Ascending aorta (tissue), 2 donors: ENCODE measurements at places on chromosomes 6 and 20.

- no peak for DNase-seq
Measured at GRCh38 chr20:41599699-41600104, 18.5 kb downstream of the CHD6 start.

- DNase-seq, result no peak
Measured at GRCh38 chr20:42496595-42496994, 693.1 kb downstream of the PTPRT start.

GRCh38 chr6:45728674-45729073 is 287.0 kb downstream of the CLIC5 start:
- no peak for DNase-seq

GRCh38 chr20:17457588-17458190 is 73.5 kb downstream of the BFSP1 start:
- DNase-seq, result no peak

DNA sequence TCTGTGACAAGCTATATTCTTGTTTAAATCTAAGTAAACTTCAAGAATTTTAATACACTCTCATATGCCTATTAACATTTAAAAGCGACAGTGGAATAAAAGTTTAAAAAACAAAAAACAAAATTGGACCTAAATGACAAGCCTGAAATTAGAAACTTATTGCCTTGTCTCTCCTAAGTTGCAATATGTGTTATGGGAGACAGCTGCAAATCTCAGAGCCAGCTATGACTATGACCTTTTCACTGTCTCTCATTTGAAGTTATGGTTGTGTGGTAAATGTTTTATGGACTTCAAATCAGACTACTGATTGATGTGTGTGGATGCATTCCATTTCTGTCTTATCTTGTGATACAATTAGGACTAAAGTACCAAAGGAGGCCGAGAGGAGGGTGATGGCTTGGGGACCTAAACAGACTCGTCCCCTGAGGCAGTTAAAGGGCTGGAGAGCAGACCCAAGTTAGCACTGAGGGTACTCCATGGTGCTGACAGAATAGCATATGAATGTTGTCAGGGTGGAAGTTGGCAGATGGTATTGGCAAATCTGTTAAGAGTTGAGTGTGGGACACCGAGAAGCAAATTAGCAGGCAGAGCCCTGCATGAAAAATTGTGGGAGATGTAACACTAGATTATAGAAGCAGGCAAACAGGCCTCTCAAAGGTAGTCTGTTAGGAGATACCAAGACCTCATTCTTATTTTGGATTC is 930.1 kb upstream of the MAN1A1 start:
- no peak for DNase-seq

GRCh38 chr6:48188158-48188557 is 77.2 kb upstream of the PTCHD4 start:
- no peak for DNase-seq

- no peak for DNase-seq
Measured at GRCh38 chr20:62710886-62711702, 2.5 kb downstream of the NTSR1 start.

DNA sequence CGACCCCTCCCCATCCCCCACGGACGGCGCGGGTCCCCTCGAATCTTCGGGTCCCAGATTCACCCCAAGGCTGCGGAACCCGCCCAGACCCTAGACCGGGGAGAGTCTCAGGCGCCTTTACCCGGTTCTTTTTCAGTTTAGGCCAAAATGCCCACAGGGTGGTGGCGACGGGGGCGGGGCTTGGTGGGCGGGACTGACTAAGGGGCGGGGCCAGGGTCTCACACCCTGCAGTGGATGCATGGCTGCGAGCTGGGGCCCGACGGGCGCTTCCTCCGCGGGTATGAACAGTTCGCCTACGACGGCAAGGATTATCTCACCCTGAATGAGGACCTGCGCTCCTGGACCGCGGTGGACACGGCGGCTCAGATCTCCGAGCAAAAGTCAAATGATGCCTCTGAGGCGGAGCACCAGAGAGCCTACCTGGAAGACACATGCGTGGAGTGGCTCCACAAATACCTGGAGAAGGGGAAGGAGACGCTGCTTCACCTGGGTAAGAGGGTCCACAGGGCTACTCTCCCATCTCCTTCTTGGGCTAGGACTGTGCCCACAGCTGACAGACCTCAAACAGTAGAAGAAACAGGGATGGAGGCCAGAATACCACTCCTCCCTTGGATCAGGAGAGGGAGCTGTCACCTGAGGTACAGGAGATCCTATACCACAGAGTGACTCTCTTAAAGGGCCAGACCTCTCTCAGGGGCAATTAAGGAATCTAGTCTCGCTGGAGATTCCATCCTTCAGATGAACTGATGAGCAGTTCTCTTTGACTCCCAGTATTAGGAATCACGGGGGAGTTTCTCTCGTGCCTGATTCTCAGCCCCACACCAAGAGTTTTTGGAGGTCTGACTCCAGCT is 942 bp downstream of the HLA-E start:
- DNase-seq, result no peak

DNA sequence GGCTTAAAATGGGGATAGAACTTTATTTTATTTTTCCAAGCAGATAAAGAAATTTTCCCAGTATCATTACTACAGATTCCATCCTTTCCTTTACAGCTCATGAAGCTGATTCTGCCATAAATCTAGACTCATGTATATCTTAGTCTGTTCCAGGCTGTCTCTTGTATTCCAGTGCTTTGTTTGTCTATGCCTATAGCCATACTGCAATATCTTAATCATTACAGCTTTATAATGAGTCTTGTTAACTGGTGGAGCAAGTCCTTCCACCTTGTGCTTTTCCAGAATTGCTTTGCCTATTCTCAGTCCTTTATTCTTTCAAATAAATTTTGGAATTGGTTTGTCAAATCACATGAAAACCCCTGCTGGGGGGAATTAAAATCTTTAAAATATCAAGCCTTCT is 99.2 kb downstream of the MAP3K5 start:
- DNase-seq, result no peak

- DNase-seq, result no peak
Measured at GRCh38 chr20:2698186-2698817, 5.7 kb downstream of the EBF4 start.

DNA sequence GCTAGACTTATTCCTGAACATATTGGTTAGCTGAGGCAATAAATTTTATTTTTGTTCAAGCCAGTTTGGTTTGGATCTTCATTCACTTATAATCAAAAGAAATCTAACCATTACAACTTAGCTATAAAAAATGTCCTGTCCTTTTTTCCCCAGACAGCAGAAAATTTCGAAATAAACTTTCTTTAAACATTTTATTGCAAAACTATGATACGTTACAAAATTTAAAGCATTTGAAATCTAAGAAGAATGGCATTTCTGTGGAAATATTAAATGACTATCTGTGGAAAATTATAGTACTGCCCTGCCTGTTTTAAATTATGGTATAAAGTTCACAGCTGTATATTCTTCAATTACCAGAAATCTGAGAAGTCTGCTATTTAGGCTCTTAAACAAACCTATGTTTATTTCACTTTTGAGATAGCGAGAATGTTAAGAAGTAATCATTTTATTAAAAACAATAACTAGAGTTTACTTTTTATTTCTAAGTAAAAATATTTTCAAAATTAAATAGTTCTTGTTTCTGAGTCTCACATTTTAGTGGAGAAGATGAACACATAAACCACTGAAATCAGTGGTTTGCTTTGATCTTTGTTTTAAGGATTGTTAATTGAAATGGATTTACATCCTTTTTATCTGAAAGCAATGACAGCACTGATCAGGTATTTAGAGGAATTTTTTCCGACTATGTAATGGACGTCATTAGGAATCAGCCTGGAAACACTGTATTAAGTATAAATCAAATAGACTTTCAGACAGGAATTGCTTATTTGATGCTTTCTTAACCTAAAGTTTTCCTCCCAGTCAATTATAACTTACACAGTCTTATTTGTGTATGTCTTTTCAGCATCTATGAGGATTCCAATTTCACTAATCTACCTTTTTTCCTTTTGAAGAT is 553.7 kb downstream of the COL12A1 start:
- DNase-seq, result no peak

- DNase-seq, result no peak
Measured at GRCh38 chr6:4909063-4909706, 94.7 kb downstream of the RPP40 start.

DNA sequence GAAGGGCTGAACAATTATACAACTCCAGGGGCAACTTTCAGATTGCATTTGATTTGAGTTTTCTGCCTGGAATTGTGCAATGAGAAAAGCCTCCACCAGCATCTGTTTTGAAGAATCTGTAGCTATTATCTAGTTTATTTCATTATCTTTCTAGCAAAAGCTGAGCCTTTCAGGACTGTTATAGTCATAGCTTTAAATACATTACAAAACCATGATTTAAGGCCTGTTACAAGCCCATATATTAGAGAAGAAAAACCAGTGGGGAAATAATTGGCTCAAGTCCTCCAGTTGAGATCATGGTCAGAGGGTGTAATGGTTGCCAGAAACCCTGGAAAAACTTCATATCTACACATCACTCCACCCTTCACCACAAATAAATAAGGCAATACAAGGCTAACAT is 676.2 kb downstream of the HDGFL1 start:
- no peak for DNase-seq

- no peak for DNase-seq
Measured at GRCh38 chr6:82270881-82271635, 23.5 kb upstream of the IBTK start.

DNA sequence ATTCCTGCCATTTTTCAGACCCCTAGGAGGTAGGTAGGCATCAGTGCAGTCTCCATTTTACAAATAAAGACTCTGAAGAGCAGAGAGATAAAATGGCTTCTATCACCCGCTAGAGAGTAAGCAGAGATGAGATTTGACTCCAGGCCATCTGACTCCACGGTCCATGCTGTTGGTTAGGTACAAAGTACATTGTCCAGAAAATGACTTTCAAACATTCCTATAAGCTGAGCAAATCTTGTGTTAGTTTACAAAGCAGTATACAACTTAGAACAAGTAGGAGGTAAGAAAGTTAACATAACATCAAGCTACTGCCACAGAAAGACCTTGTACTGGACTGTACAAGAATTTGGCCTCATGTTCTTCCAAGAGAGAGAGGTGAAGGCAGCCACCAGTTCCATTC is 14.9 kb downstream of the BTN1A1 start:
- no peak for DNase-seq

DNA sequence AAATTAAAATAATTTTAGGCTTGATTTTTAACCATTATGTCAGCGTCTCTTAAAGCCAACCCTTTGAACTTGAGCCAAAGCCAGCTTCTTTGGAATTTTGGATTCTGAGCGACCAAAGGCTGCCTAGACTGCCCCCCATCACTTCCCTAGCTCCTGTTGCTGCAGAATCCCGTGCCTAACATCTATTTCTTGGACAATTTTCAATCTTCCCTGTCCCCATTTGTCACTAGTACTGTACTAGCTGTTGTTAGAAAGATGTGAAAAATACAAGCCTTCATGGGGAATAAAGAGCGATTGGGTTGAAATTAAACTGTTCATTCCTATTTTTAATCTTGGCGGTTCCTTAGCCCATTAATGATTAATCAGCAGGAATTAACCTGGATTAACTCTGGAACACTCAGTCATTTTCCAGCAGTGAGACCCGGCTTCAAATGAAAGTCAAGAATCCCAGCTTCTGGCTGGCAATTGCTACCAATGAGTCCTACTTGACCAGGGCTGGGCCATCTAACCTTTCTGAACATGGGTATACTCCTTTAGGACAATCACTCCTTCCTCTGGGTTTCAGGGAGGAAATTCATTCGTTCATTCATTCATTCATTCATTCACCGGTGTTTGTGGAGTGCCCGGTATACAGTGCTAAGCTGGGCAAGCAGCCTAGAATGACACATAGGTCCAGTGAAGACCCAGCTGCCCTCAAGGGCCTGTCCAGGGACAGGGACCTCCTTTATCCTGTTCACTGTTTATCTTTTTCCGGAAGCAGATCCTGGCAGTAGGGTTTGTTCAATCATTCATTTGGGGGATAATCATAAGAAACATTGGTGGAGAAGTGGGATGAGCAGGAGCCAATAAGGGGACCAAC is 1.4 kb upstream of the RRBP1 start:
- peak; percentile 38 for DNase-seq

DNA sequence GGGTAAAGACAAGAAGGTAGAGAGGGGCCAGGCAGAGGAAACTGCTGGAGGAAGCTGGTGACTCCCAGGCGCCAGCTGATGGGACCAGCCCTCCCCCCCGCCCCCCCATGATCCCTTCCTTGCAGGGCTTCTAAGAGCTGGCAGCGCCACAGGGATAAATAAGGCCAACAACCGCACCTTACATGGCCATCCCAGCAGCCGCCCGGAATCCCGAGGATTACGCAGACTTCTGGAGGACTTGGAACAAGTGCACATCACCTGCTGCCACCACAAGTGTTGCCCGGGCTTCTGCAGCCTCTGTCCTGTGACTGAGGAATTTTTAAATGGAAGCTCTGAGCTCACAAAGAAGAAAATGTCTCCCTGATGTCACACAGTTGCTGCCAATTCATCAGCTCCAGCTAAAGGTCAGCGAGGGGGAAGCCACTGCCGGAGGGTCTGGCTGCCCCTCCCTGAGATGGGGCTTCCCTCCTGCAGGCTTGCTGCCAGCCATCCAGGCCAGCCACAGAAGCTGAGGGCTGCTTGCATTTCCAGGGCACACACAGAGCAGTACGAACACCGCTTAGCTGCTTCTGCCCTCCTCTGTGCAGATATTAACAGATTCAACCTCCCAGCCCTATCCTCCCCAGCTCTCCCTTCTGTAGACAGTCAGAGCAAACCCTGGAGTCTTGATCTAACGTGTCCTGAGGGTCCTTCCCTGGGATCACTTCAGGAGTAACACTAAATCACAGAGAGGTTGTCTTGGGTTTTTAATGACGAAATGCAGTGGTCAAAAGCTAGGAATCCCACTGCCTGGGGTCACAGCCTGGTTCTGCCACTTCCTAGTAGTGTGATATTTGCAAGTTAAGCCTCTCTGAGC is 38.6 kb upstream of the PIM1 start:
- peak; percentile 50 for DNase-seq

DNA sequence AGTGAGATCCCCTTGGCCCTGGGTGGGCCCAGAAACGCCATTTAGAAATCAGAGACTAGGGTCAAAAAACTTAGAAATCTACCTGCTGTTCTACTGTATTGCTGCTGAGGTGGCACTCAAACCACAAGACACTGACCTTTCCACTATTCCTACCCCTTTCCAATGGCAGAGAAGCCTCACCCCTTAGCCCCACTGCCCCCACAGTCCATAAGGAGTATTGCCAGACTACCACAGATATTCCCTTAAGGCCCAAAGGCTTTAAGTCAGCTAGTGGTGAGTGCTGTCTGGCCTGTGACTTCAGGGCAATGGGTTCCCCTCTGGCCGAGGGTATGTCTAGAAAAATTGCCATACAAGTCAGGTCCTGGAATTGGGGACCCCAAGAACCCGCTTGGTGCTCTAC is 656.1 kb downstream of the COL12A1 start:
- no peak for DNase-seq

GRCh38 chr6:21596949-21597682 is 3.6 kb downstream of the SOX4 start:
- no peak for DNase-seq

- peak; percentile 25 for DNase-seq
Measured at GRCh38 chr6:170222498-170223471, 68.1 kb downstream of the DLL1 start.

DNA sequence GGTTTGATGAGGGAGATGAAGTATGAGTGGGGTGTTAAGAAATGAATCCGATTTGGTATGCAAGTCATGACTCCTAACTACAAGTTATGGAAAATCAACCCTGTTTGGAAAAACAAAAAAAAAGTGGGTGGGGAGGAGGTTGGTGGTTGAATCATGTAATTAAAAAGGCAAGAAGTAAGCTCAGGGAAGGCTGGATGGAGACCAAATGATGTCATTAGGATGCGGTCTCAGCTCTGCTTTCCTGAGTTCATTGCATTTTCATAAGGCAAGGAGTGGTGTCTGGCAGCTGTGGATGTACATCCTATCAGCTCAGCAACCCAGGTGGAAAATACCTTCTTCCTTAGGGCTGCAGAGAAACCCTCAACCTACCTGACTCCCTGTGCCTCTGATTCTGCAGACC is 60.4 kb upstream of the AKAP12 start:
- DNase-seq, result no peak

- DNase-seq, result no peak
Measured at GRCh38 chr6:38460186-38460585, 179.5 kb downstream of the BTBD9 start.
